ENCODE measurements at places on chromosomes 12 and 14.
A peak's percentile ranks its signal among the peaks of the same experiment; 100 is the strongest.

DNA sequence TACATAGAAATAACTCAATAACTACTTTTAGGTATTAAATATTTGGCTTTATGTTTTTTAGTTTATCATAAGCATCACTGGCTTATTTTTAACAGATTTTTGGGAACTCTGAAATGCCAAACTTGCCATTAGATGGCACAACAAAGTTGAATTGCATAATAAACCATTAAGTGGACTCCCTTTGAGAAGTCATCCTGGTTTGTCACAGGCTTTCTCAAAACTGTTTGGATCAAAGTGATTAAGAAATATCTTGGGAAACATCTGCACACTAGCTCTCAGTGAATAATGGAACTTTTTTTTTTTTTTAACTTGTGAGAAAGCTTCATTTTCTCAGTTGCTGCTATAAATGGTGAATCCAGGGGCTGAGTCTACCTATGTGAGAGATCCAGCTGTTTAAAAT, 4.3 kb downstream of the SLC16A7 start:
- ATAC-seq, result no peak

GRCh38 chr12:77841521-77841920, 10.8 kb downstream of the NAV3 start:
- ATAC-seq, result no peak

DNA sequence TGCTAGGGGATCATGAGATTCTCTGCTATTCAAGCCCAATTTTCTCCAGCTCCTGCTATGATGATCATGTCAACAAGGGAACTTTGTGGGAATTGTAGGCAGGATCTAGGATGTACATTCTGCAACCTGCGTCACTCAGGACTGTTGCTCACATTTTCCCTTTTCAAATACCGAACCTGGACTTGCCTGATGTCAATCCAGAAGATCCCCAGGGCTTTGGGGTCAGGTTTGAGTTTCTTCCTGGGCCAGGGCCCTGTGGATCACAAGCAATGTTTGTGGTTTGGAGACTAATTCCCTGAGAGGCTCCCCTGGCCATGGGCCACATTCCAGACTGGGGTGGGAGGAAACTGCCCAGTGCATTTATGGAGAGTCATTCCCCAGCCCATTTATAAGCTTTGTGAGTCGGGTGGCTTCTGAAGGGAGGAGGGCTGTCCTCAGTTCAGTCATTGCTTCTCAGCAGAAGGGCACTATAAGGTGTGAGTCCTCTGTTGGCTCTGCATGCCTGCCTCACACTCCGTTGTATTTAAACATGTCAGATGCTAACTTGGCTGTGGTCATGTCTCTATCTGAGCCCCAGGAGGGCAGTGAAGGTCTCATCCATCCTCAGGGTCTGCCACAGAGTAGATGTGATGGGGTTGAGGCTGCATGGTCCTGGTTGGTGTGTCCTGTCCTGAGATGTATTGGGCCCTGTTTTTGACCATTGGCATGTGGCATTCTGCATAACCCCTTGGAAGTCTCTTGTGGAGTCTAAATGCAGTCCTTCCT, 6.5 kb downstream of the KRT86 start:
- ATAC-seq, result peak; percentile 69

DNA sequence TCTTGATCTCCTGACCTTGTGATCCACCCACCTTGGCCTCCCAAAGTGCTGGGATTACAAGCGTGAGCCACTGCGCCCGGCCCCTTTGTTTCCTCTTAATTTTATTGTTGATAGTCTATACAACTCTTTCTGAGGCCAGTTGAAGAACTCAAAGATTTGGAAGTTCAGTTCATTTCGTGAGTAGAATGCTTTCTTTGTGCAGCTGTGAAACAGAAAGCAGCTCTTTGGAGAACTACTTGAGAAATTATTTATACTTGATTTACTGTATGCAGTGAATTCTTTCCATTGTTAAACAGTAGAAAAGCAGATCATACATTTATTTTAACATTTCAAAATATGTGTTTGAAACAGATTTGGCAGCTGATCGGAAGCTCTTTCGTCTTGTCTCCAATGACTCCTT, 69.3 kb downstream of the PCNX1 start:
- no peak for ATAC-seq

GRCh38 chr12:19129122-19129485, 429 bp upstream of the PLEKHA5 start:
- ATAC-seq, result no peak

- ATAC-seq, result no peak
Observed at GRCh38 chr14:88380405-88380804, 5.1 kb upstream of the SPATA7 start.

Measured in gastroesophageal sphincter (tissue), 4 donors.